ENCODE measurements at places on chromosomes 16 and 17. TPM values are rescaled to one million over a fixed set of nuclear protein-coding genes. Genes with fewer than 3 reads are reported as not detected.

- no peak for DNase-seq
Observed at GRCh38 chr16:68907781-68908181, 64.5 kb downstream of the TANGO6 start.

CMIP gene
- total RNA-seq = 7.2 TPM

- DNase-seq = peak; percentile 64
Observed at GRCh38 chr17:66580184-66580955, 254.5 kb upstream of the CACNG5 start.

ITGAL gene
- total RNA-seq = not detected

DNA sequence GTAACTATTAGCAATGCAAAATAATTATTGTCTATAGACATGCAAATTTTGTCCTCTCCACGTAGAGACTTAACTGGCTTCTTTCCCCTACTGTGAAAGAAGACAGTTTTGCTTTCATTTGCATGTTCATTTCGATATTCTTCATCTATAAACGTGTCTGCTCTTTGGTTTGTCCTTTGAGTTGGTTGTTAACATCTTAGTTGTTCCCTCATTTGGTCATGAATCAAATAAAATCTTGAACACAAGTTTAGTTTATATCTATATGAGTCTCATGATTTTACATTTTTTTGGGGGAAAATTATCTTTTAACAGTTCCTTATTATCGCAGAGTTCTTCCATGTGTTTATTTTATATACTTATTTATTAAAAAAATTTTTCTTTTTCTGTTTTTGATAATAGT lies 214.4 kb downstream of the UTP18 start:
- no peak for DNase-seq

SSTR5 gene
- total RNA-seq = not detected

GRCh38 chr16:3952737-3953131 lies 72.2 kb upstream of the CREBBP start:
- no peak for DNase-seq

DNA sequence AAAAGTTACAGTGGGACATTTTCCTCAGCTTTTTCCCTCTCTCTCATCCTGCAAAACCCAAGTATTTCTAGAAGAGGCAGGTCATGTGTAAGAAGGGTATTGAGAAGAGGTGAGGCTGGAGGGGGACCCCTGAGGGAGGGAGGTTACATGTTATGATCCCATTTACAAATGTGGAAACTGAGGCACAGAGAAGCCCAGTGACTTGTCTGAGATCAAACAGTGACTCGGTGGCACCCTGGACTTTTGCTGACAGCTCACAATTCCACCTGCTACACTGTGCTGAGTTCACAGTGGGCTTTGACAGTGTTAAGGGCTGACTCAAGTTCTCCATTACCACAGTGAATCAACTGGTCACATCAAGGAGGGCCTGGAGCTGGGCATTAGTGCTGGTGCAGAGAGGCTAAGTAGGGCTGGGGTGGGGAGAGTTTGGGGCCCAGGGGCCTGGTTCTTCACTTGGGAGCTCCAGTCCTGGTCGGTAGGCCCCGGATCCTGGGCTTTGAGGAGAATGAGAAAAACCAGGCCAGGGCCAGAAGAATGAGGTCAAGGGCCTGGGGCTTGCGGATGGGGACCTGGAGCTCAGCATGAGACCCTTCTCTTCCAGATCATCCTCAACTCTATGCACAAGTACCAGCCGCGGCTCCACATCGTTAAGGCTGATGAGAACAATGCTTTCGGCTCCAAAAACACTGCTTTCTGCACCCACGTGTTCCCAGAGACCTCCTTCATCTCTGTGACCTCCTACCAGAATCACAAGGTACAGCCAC lies 26.0 kb downstream of the TBX4 start:
- no peak for DNase-seq

DNA sequence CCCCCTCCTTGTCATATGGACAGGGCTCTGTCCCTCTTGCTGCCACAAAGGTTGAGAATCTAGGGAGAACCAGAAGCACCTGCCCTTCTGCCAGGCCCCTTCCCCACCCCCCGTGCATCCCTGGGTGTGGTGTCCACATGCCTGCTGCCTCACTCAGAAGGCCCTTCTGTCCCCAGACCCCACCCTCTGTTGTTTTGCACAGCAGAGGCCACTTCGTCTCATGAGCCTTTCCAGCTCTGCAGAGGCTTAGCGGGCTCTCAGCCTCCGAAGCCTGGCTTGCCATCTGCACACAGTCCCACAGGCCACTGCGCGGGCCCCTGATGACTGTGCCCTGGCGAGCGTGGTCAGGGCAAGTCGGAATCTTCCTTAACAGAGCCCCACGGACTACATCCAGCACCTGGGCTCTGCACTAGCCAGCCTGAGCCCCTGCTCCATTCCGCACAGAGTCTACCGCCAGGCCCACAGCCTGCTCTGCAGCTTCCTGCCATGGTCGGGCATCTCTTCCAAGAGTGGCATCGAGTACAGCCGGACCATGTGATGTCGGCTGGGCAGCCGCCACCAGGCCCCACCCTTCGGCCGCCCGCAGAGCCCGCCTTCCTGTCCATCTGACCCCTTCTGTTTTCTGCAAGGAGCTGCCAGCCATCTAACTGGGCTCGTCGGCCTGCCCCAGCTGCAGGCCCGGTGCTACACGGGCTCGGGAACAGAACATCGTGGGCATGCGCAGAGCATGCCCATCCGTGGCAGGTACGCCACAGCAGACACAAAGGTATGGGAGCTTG lies 10.8 kb downstream of the C16orf90 start:
- no peak for DNase-seq

DNA sequence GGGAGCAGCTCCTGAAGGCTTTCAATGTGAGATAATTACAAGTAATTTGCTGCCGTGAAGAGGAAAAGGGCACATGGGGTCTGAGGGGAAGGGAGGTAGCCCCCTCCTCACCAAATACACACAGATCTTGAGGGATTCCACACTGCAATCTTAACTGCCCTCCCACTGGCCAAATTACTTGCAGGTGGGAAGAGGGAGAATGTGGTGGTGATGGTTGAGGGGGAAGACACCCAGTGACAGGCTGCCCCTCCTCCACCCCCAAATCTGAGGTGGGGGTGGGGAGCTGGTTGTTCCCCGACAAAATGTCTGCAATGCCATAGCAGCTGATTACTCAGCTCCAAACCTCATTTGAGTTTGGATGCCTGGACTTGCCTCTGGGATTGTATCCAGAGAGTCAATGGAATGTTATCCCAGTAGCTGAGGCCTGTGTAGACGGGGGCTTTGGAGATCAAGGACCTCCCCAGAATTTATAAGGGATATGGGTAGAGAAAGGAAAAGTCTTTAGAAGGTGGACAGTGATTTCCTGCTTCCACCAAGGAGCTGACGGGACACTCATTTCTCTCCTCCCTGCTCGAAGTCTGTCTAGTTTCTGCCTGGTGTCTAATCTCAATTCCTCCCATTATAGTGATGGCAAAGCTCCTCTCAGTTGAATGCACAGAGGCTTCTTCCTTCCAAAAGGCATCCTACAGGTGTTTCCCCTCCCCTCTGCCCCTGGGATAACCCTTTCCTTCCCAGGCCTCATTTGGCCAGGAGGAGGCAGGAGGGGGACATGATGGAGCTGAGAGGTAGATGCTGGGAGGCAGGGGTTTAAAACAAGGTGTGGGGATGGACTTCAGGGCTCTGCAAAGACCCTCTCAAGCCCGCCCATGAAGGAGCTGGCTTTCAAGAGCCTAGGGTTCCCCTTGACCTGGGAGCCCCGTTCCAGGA lies 8.7 kb downstream of the DLX4 start:
- no peak for DNase-seq

RNU2-1 gene
- not detected for total RNA-seq

DNA sequence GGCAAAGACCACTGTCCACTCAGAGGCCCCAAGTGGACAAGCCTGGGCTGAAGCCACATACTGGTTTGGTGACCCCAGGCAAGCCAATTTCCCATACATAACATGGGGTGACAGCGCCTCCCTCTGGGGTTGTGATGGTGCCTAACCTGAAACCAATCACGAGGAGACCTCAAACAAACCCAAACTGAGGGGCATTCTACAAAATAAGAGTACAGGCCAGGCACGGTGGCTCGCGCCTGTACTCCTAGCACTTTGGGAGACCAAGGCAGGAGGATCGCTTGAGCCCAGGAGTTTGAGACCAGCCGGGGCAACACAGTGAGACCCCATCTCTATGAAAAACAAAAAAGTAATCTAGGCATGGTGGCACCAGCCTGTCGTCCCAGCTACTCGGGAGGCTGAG lies 3.6 kb downstream of the P2RX5 start:
- DNase-seq = no peak

GRCh38 chr17:64174686-64175456 lies 44.9 kb upstream of the ERN1 start:
- peak; percentile 16 for DNase-seq

EPOP gene
- 1.8 TPM for total RNA-seq

SLC52A1 gene
- 0.32 TPM for total RNA-seq

All from M059J (cell line).